ENCODE measurements at places on chromosomes 12 and 14. TPM values are rescaled to one million over a fixed set of nuclear protein-coding genes. Genes with fewer than 3 reads are reported as not detected.

Gene REM2
- not detected for total RNA-seq

Gene MIP
- 0.19 TPM for total RNA-seq

Gene LRTM2
- total RNA-seq = not detected

Gene NDUFB1
- total RNA-seq = 209 TPM

Gene KRT82
- not detected for total RNA-seq

Gene KCNC2
- not detected for total RNA-seq

Gene CACNA2D4
- total RNA-seq = 0.38 TPM

All from regular cardiac myocyte (primary cell).